ENCODE measurements at places on chromosomes 12 and 14.

- DNase-seq: no peak
These were observed 5.2 kb downstream of the MMP17 start for GRCh38 chr12:131833288-131833895.

- DNase-seq: no peak
These were observed 13.8 kb downstream of the SLC7A8 start for GRCh38 chr14:23169622-23170021.

- no peak for DNase-seq
These were observed 381.7 kb downstream of the DIO2 start for GRCh38 chr14:79829405-79830166.

DNA sequence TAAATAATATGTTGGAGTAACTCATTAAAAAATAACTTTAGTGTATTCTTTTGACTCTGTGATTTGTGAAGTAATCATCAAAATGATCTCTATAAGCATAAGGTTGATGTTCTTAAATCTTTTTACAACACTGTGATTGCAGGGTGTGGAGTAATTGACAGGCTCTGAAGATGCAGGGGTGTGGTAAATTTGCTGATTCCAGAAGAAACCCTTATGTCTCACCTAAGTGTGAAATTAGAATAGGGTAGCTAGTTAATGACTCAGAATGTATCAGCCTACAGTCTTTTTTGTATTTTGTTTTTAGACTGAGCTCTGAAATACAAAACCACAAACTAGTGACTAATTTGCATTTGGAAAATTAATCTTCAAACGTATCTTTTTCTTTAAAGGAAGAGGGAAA lies 5.9 kb downstream of the PRPF39 start:
- DNase-seq: no peak

DNA sequence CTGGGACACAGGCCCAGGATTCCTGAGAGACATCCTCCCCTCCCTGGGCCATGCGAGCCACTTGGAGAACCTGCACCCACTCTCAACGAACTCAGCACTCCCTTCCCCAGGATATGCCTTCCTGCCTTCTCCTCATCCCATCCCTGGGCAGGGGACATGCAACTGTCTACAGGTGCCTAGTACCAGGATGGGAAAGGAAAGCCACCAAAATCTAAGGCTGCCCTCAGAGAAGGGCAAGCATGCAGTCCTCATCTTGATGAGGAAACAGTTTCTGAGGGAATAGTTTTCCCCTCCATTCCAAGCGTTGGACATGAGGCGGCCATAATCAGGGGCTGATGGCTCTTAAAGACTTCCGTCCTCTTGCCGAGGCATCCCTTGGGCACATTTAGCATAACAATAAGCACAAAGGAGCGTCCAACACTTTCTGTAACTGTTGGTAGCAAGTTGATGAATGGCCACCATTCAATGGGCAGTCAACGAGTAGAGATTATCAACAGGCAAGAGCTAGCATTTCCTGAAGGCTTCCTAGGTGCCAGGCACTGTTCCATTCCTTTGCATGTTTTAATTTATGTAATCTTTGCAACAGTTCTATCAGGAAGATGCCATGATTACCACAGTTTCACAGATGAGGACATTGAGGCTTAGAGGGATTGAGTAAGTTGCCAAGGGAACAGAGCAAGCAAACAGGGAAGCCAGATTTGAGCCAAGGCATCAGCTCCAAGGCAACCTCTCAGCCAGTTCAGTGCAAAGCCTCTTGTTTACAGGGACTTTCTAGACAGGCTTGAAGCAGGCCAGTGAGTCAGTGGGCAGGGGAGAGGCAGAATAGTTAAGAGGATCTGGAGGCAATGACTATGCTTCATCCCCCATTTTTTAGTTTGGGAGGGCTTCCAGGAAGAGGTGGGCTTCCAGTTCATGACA lies 105.1 kb downstream of the SINHCAF start:
- no peak for DNase-seq

DNA sequence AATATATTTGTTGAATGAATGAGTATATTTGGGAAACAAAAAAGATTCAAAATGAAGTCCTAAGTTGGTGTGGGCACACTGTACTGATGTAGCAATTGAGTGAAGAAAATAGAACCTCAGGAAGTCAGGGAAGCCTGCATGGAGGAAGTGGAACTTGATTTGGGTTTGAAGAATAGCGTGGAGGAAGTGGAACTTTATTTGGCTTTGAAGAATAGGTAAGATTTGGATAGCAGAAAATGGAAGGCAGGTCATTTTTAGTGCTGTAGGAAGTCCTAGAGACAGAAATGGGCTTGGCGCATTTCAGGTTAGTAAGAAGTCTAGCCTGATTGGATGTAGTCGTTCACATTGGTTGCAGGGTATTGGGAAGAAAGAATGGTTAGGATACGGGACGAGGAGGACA lies 5.4 kb downstream of the C12orf75 start:
- DNase-seq: no peak

DNA sequence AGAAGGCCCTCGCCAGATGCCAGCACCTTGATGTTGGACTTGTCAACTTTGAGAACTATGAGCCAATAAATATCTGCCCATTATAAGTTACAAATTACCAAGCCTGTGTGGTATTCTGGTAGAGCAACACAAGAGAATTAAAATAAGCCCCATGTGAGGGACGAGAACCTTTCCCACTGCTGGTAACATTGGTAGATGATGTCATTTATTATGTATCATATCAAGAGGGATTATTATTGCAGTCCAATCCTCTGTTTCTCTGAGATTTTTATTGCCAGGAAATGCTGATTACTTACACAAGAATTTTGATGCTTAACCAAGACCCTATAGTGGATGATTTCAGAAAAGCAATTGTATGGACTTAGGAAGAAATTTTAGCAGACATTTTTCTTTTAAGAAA lies 40.3 kb upstream of the SLC24A4 start:
- DNase-seq: no peak

DNA sequence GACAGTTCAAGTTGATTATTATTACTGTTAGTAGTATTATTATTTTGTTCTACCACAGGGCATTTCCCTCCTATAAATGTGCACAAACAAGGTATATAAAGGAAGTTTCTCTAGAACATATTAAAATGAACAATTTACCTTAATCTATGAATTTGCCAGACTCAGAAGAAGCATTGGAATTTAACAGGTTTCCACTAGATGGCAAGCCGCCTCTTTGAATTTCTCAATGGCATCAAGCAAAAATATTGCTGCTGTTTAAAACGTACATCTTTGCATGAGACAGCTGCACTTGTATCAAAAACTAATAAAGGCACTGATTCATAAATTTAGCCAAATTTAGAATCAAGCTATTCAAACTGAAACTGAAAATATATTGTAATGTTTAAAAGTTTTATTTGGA lies 34.6 kb upstream of the MIS18BP1 start:
- no peak for DNase-seq

- DNase-seq: no peak
These were observed 138.8 kb downstream of the DACT1 start for GRCh38 chr14:58776516-58776915.

DNA sequence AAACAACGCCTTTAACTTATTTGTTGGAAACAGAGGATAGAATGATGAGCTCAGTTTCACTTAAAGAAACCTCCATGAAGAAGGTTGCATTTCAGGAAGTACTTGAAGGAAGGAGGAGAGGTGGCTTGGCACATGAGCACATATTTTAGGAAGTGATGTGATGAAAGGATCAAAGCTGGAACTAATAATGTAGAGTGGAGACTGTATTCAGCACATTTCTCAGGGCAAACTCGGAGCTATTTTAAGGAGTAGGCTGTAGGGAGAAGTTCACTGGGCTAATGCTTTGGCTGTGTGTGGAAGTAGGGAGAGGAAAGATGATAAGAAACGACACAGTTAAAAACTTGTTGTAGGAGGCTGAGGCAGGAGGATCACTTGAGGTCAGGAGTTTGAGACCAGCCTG lies 272.8 kb downstream of the AKAP6 start:
- DNase-seq: no peak

- no peak for DNase-seq
These were observed 5.9 kb downstream of the PLBD1 start for GRCh38 chr12:14561677-14562238.

DNA sequence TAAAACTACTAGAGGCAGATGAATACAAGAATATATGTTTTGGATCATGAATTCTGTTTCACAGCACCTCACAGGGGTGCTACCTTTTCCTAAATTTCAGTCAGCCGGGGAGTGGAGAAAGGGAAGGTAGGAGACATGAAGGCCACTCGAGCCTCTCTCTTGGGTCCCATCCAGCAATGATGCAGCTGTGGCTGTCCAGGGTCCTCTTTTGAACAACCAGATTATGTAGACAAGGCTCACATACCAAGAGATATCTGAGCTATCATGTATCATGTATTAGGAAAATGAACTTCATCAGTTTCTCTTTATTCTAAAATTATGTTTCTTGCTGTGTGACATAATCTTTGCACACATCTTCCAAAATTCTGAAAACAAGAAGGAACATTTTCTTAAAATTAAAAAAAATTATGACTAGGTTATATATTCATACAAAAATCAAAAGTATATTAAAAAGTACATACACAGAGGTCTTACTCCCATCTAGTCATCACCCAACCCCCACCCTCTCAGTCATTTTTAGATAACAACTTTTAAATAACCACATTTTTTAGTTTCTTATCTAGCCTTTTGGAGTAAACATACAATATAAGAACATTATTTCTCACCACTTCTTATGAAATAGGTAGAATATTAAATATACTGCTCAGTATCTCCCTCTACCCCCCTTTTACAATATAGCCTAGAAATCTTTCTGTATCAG lies 88.7 kb downstream of the ACADS start:
- no peak for DNase-seq

- DNase-seq: no peak
These were observed 5.4 kb upstream of the AMHR2 start for GRCh38 chr12:53418221-53418620.

DNA sequence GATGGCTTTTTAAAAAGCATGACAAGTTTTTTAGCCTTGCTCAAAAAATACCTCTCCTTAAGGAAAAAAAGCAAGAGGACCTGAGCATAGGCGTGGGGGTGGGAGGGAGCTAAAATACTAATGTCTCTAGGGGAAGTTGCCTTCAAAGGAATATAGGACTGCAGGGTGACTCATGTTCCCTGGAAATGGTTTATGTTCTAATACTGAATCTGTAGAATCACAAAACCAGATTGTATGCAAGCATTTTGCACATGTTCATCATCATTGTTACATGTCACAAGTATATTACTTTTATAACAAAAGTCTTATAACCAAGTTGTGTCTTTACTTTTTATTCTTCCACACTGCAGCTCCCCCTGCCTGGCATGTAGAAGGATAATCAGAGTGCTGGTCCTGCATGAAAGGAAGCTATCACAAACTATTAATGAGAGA lies 36.6 kb downstream of the GPR135 start:
- DNase-seq: no peak

DNA sequence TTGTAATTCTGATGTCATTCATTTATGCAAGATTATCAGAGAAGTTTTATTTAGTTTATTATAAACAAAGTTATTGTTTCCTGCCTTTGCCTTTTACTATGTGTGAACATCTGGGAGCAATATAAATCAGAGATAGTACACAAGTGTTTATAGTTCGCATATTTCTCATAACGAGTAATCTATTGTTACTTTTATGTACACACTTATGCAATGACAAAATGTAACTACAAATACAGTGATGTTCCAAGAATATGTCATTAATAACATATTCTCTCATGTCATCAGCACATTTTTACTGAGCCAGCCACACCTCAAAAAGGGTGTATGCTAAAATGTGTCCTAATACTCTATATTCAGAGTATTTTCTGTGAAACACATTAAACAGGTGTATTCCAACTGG lies 243.2 kb downstream of the ALX1 start:
- DNase-seq: no peak

- DNase-seq: no peak
These were observed 282.4 kb downstream of the DPF3 start for GRCh38 chr14:72611506-72611905.

DNA sequence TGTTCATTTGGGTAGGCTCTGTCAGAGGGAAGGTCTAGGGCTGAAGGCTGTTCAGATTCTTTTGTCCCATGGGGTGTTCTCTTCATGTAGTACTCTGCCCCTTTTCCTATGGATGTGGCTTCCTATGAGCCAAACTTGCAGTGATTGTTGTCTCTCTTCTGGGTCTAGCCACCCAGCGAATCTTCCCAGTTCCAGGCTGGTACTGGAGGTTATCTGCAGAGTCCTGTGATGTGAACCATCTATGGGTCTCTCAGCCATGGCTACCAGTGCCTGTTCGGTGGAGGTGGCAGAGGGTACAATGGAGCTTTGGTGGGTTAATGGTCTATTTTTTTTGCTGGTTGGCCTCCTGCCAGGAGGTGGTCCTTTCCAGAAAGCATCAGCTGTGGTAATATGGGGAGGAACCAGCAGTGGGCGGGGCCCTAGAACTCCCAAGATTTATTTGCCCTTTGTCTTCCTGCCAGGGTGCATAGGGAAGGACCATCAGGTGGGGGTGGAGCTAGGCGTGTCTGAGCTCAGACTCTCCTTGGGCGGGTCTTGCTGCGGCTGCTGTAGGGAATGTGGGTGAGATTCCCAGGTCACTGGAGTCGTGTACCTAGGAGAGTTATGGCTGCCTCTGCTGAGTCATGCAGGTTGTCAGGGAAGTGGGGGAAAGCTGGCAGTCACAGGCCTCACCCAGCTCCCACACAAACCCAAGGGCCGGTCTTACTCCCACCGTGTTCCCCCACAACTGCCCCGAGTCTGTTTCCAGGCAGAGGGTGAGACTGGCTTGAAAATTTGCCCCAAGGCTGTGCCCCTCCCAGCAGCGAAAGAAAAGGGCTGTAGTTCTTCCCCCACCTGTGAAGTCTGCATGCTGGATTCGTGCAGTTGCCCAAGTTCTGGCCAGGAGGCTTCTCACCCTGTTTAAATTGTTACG lies 17.5 kb downstream of the MTRFR start:
- DNase-seq: no peak

- DNase-seq: no peak
These were observed 30.7 kb downstream of the CSRP2 start for GRCh38 chr12:76848132-76848531.

DNA sequence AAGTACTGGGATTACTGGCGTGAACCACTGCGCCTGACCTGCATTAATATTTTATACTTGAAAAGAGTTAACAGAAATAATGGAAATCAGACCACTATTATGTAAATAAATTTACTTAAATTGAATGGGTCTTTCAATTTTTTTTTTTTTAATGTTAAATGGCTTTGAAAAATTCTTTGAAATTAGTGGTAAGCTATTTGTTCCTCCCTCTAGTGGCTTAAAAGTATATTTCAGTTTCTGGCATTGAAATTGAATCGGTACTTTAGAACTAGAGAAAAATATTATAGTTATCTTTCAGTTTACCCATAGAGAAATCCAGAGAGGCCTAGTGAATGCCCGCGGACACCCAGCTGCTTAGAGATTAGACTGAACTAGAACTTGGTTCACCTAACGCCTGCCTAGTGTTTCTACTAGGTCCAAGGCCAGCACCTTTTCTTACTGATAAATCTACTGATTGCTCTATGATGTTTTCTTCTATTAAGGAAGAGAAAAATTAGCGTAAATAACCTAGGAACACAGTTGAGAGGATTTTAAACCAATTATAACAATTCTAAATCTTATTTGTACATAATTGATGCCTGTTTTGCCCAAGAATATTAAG lies 106.5 kb downstream of the EML1 start:
- no peak for DNase-seq

GRCh38 chr14:68148763-68149162 lies 329.2 kb downstream of the RAD51B start:
- no peak for DNase-seq

GRCh38 chr14:102819176-102819628 lies 42.0 kb downstream of the TRAF3 start:
- DNase-seq: no peak

- no peak for DNase-seq
These were observed 4.5 kb upstream of the NFYB start for GRCh38 chr12:104142543-104142942.

GRCh38 chr12:131152587-131152986 lies 198.9 kb downstream of the ADGRD1 start:
- DNase-seq: no peak

GRCh38 chr12:83361071-83361470 lies 674.4 kb downstream of the TMTC2 start:
- DNase-seq: no peak

Measured in naive B cell (primary cell).